ENCODE measurements at places on chromosomes 12 and 14. TPM values are rescaled to one million over a fixed set of nuclear protein-coding genes. Genes with fewer than 3 reads are reported as not detected.

- DNase-seq, result no peak
Measured at GRCh38 chr12:64621257-64621942, 11.1 kb downstream of the RASSF3 start.

- DNase-seq, result no peak
Measured at GRCh38 chr14:68506645-68507419, 286.0 kb downstream of the ZFP36L1 start.

NANOG gene
- 0.16 TPM for polyA plus RNA-seq

DNA sequence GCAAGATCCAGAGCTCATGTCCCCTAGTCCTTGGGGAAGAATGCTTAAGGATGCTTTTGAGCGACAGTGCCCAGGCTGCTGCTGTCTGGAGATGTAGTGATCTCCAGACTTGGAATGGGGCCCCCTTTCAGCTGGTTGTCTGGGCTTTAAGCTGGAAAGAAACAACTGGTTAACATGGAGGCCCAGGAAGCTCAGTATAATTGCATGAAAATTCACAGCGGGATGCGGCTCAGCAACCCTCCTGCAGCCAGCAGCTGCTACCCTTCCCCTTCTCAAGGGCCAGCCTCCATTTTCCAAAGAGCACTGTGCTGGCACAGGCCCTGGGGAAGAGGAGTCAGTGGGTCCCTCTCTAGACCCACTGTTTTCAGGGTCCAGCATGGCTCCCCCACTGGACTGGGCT lies 26.3 kb downstream of the RAB35 start:
- no peak for DNase-seq

- DNase-seq, result no peak
Measured at GRCh38 chr12:131943389-131943788, 6.4 kb upstream of the EP400 start.

- no peak for DNase-seq
Measured at GRCh38 chr12:19005257-19005801, 124.2 kb upstream of the PLEKHA5 start.

GRCh38 chr12:49622501-49623141 lies 740 bp upstream of the PRPF40B start:
- DNase-seq, result no peak

GRCh38 chr14:104128981-104129380 lies 9.4 kb upstream of the KIF26A start:
- no peak for DNase-seq

- DNase-seq, result no peak
Measured at GRCh38 chr14:87067061-87067460, 925.9 kb downstream of the GALC start.

INHBC gene
- 0.32 TPM for polyA plus RNA-seq

DNA sequence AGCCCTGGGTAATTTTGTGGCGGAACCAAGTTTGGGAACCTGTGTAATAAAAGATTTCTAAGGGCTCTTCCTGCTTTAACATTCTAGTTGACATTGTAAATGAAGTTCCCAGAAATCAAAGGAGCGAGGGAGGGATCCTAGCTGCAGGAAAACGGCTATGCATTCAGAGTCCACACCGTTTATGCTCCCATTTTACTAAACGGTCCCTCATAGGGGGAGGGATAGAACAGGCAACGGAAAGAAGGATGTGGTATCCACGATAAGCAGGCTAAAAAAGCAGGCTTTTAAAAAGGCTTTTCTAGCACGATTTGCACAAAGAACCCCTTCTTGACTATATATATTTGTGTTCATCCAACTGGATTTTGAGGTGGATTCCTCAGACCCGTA lies 559 bp downstream of the SYNJ2BP start:
- DNase-seq, result peak; percentile 9

CLEC4D gene
- 0.09 TPM for polyA plus RNA-seq

GRCh38 chr12:97148941-97149559 lies 242.0 kb downstream of the NEDD1 start:
- DNase-seq, result peak; percentile 36

SMCO2 gene
- 0.24 TPM for polyA plus RNA-seq

DNA sequence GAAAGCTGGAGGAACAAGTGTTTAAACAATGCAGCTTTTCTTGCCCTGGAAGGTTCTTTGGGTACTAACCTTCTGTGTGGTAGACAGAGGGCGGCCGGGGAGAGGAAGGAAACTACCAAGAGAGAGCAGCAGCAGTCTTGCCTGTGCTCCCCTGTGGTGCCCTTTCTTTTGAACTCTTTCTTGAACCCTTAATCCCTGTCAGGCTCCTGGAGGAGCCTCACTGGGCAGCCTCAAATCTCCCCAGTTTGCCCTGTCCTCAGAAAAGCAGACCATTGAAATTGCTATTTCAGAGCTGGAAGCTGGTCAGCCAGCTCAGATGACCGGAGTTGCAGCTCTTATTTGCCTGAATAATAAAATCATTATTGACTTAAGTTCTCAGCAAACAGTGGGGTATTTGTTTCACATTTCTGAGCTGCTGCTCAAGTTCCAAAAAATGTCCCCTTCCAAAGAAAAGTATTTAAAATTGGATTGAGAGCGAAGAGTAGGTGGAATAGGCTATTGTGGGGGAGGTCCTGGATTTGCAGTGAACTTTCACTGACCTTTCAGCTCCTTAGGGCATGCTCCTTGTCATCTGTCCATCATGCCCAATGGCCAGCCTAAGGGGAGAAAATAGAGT lies 42.1 kb upstream of the RNASE3 start:
- DNase-seq, result no peak

DNA sequence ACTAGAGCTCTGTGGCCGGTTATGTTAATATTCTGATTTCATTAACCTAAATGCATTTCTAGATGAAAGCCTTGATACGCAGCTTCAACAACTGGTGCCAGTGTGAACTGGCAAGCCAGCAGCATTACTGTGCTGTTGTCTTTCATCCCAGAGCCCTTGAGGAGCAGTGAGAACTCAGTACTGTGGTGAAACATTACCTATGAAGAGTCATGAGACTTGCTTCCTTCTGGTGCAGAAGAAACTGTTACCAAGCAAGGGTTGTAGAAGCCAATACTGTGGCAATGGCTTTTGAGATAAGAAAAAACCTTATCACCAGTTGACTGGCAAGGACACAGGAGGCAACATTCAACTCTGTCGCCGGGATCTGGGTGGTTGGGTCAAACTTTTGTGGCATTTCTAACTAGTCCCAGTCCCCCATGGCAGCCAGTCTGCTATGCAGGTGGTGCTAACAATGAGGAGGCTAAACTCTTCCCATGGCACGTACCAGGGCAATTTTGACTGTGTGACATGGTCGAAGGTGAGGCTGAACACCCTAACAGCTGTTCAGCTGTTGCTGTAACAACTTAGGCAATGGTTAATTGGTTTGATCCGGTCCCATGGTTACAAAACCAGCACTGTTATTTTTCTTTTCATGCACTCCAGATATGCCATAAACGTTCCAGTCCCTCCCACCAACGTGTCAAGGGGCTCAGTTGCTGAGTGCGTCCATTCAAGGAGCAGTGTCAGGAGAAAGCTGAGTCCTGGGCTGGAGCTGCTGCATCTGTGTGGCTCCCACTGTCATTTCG lies 12.6 kb upstream of the LGALS3 start:
- no peak for DNase-seq

DNA sequence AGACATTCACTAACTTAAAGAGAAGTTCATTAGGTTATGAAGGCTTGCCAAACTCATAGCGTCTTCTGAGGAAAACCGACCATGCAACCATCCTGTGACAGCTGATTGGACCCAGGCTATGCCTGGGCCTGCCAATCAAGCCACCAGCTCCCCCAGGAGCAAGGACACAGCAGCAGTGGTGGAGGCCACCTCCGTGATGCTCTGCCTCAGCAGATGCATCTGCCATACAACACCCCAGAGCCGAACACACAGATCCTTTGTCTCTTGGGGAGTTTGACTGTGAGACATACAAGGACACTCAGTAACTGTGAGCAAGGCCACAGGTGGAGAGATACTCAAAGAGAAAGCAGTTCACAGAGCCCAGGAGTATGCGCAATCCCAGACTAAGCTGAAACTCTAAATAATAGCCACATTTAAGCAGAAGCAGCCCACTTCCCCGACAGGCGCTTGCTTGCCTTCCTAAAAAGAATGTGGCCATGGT lies 10.0 kb upstream of the CNIH1 start:
- DNase-seq, result no peak

- no peak for DNase-seq
Measured at GRCh38 chr14:73757876-73758391, 43.8 kb upstream of the PNMA1 start.

GPR68 gene
- 1.9 TPM for polyA plus RNA-seq

Data from renal cortex interstitium (tissue), 15 donors.